ENCODE measurements at places on chromosomes 2 and 18.
A peak's percentile ranks its signal among the peaks of the same experiment; 100 is the strongest.

DNA sequence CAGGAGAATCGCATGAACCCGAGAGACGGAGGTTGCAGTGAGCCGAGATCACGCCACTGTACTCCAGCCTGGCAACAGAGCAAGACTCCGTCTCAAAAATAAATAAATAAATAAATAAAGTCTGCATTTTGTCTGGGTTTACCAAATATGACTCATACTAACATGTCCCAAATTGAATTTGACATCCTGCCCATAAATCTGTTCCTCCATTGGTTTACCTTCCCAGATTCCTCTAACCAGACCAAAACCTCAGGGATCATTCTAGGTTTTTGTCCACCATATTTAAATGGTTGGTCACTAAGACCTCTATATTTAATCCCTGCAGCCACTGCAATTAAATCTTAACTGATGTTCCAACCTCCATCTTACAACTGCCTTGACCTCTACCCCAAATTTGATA lies 150.9 kb downstream of the ATAD2B start:
- no peak for DNase-seq

GRCh38 chr18:69659142-69659651 lies 258.5 kb downstream of the DOK6 start:
- no peak for DNase-seq

GRCh38 chr18:6052449-6052913 lies 157.2 kb upstream of the TMEM200C start:
- no peak for DNase-seq

GRCh38 chr2:28557389-28558131 lies 61.7 kb downstream of the PLB1 start:
- DNase-seq = no peak

DNA sequence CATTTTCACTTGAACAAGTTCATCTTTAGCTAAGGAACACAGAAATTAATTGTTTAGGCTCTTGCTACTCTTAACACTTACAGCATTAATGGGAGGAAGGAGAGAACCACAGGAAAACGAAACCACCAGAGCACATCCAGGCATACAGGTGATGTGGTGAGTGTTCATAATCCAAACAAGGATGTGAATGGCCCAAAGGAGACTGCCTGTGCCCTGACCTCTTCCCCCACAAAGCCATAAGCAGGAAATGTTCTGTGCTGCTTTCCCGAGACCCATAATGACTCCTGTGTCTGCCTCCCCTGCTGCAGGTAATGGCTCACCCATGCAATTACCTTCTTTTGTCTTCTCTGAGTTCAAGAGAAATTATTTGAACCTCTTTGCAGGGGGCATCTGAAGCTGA lies 295.9 kb upstream of the LINC00305 start:
- no peak for DNase-seq

DNA sequence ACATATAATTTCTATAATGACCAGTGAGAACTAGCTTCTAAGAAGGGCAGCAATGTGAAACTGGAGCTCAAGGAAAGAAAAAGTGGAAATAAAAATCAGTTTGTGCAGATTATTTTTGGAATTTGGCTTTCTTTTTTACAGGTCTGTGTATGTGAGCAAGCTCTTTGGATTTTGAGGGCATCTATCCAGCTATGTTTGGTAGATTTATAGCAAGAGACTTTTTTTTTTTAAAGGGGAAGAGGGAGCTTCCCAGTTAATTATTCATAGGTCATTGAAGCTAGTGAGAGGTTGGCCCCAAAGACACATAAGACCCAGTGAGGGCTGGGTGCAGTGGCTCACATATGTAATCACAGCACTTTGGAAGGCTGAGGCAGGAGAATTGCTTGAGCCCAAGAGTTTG lies 24.0 kb upstream of the COLEC12 start:
- DNase-seq = peak; percentile 87

- DNase-seq = no peak
These were observed 30.8 kb upstream of the PRLH start for GRCh38 chr2:237535385-237536082.

- DNase-seq = no peak
These were observed 1.5 kb downstream of the SOWAHC start for GRCh38 chr2:109615637-109616144.
